Thyroid gland (tissue), 4 donors: ENCODE measurements at places on chromosomes 4 and X.
A peak's percentile ranks its signal among the peaks of the same experiment; 100 is the strongest.

DNA sequence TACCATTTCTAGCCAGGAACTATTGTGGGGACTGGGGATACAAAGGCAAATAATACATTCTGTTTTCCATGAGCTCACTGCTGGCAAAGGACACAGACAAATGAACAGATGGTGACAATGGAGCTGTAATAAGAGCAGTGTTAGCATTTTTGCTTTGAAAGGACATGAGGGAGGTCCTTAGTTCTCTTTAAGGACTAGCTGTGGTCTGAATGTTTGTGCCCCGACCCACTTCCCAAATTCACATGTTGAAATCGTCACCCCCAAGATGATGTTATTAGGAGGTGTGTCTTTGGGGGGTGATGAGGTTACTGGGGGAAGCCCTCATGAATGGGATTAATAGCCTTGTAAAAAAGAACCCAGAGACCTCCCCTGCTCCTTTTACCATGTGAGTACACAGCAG is 30.3 kb downstream of the CCNG2 start:
- no peak for DNase-seq

DNA sequence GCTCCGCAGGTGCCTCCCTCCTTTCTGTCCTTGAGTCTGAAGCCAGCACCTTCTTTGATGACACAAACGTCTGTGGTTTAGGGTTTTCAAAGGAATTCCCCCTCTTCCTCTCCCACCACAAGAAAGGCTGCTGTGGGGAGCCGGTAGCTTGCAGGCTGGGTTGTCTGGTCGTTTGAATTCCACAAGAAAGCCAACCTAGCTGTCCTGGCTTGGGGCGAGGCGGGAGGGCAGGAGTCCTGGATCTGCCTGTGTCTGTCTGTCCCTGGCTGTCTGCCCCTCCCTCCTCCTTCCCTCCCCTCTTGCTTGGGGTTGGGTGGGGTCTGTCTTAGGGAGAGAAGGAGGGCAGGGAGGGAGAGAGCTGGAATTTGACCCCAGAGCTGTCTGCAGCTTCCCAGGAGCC is 56.3 kb downstream of the SHROOM2 start:
- no peak for DNase-seq

DNA sequence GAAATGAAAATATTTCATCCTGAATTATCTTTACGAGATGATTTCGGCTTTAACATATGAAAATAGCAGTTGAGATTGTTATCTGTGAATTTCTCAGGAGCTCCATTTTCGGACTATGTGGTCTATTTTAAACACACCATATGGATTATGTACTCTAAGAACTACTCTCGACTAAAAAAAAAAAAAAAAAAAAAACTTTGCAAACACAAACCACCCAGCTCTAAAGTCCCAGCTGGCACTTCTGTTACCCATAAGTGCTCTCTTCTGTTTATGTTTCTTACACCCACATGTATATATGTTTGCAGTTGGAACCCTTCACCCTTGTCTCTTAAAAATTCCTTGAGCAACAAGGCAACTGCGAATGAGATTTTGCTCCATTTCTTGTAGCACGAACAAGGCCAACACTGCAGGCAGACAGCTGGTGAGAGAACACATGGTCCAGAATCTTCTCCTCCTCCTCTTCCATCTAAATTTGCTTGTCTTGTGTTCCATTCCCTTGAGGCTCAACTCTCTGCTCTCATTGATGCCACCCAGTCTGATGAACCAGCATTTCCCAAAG is 172.7 kb upstream of the HCCS start:
- no peak for DNase-seq

DNA sequence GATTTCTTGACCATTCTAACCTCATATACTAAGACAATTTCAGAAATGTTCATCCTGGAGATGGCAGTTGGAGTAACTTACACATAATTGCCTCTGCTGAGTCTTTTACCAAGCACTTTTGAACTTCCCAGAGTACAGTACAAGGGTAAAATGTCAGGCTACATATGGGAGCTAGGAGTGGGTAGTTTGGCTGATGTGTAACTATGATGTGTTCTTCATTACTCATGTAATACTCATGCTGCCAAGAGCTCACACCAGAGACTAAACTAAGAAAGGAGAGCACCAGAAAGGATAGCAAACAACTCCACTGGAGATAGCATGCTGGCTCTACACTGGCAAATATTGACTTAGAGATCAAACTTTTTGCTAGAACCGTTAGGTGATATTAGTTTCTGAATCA is 194.0 kb downstream of the PDGFRA start:
- no peak for DNase-seq

GRCh38 chr4:159021597-159022385 is 81.1 kb upstream of the RAPGEF2 start:
- DNase-seq: no peak

DNA sequence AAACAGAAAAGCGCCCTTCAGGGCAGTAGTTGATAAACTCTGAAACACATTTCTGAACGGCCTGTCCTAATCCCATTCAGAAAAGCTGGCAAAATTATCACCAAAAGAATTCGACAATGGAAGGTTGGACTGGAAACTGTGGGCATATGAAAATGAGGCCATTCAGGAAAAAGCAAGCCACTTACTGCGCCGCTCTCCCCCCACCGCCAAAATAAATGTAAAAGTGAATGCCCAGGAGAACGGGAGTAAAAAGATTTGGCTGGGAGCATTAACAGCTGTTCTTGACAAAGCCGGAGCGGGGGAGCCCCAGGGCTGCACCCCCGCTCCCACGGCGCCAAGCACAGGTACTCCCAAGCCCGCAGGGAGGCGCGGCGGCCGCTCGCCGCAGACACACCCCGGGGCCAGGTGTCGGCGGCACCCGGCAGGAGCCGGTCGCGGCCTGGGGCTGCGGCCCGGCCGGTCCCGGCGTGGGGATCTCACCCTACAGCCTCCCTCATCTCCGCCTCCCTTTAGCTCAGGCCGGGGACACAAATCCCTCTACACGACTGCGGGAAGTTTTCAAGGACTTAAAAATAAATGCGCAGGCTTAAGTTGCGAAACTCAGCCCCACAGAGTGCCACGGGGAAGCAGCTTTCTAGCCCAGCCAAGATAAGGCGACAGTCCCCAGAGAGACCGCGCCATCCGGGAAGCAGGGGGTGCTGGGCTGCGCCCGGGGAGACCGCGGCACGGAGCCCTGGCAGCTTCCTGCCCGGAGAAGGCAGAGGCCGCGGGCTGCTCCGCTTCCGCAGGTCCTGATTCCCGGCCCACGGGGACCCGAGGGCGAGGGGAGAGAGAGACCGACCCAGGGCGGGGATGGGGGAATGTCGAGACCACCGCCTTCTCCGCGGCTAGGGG is 593 bp downstream of the SH3RF1 start:
- DNase-seq: peak; percentile 69

- no peak for DNase-seq
These were observed 510.4 kb downstream of the ANKRD50 start for GRCh38 chr4:124202099-124202498.

DNA sequence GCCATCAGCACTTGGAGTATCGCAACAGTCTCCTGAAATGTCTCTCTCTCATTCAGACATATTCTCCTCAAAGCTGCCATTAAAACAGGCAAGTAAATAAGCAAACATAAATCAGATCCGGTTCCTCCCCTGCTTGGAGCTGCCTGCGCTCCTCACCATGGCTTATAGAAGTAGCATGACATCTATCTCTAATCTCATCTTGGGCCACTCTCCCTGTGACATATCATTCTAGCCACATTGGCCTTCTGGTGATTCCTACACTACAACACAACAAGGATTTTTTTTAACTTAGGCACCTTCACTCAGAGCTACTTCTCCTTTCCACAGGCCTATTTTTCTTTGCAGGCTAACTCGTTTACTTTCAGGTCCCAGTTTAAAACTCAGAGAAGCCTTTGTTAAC is 387.9 kb downstream of the ARHGAP24 start:
- DNase-seq: no peak

DNA sequence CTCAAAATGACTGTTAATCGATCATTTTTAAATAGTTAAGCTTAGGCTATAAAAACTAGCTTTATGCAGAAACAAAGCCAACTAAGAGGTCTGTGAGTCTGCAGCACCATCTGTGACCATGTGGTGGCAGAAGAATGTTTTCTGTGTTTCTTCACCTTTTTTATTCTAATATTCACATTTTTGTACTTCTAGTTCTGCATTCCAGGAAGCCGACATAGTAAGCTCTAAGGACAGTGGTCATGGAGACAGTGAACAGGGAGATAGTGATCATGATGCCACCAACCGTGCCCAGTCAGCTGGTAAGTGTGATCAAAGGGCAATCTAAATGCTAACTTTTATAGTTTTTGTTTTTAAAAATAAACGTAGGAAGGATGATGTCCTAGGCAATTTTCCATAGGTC is 5.6 kb downstream of the PCDH10 start:
- peak; percentile 5 for DNase-seq

DNA sequence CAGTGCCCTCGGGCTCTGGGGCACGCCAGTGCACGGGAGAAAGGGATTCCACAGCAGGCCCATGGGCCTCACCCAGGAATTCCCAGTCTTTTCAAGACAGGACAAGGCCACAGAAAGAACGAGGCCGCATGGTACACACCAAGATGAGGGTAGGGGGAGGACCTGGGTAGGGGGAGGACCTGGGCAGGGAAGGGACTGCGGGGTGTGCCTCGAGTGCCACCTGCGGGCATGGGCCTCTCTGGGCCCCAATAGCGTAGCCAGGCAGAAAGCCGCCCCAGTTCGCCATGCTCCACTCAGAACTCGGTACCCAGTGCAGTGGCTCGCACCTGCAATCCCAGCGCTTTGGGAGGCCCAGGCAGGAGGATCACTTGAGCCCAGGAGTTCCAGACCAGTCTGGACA is 14.0 kb upstream of the DUSP9 start:
- no peak for DNase-seq

GRCh38 chr4:129532573-129532972 is 436.6 kb downstream of the C4orf33 start:
- no peak for DNase-seq

GRCh38 chr4:114026447-114026846 is 47.0 kb upstream of the ARSJ start:
- DNase-seq: no peak

DNA sequence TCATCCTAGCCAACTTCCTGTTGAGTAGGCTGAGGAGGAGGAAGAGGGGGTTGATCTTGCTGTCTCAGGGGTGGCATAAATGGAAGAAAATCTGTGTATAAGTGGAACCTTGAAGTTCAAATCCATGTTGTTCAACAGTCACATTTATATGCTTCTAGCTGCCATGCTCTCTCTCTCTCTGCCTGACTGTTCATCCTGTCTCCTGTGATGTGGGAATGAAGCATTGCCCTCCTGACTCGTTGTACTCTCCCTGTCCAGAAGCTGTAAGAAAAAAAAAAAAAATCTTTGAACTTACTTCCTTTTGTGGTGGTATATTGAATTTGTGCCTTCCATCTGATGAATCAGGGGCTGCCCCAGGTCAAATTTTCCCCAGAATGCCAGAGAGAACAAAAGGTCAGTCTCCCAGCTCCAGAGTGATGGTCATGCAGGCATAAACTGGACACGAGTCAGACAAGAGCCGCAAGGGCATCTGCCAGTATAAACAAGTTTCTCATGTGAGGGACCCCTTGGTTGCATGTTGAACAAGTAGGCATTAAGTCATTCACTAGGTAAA is 257.0 kb downstream of the IDS start:
- no peak for DNase-seq

GRCh38 chr4:184444953-184445309 is 29.4 kb downstream of the IRF2 start:
- no peak for DNase-seq

- no peak for DNase-seq
These were observed 726.0 kb downstream of the C4orf33 start for GRCh38 chr4:129821963-129822362.

GRCh38 chrX:77572322-77572721 is 125.1 kb downstream of the FGF16 start:
- DNase-seq: no peak

DNA sequence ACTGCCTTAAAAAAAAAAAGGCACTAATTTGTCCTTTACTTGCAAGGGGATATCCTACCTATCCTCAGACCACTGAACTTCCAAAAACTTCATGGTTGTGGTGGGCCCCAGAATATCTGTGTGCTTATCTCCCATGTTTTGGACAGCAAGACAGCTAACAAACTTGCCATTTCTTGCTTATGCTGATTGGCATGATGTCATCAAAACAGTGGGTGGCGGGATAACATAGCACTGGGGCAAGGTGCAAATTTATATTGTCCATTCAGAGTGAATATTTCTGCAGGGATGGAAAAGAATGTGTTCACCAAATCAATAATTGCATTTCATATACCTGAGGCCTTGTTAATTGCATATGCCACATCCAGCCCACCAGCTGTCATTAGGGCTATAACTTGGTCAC is 23.5 kb downstream of the HAUS3 start:
- DNase-seq: no peak

DNA sequence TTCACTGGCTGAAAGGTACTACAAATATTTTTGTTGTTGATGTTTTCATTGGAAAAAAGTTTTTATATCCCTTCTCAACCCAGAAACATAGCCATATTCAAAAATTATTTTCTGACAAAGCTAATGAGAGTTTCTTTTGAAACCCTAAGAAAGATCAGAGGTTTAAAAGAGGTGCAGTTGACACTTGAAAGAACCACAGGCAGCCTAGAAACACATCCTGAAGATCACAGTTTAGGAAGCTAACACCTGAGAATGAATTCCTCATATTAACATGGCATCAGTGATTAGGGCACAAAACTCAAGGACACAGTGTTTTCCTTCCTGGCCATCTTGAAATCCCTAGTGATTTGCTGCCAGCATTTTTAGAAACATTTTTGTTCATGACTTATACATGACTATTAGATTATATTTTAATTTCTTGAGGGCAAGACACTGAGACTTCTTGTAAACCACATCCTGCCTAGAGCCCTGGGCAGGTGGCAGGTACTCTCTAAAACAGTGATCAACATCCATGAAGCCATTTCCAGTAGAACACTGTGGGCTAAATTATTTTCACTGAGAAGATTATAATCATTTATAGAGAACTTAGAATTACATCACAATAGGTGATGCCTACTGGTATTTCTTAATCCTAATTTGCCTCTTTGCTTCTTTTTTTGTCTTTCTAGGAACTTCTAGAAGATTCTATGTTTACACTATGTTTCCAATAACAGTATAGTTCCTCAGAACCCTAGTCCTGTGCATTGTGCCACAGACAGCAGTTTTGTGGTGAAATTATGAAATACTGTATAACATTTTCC is 80.0 kb downstream of the ARSJ start:
- DNase-seq: no peak

DNA sequence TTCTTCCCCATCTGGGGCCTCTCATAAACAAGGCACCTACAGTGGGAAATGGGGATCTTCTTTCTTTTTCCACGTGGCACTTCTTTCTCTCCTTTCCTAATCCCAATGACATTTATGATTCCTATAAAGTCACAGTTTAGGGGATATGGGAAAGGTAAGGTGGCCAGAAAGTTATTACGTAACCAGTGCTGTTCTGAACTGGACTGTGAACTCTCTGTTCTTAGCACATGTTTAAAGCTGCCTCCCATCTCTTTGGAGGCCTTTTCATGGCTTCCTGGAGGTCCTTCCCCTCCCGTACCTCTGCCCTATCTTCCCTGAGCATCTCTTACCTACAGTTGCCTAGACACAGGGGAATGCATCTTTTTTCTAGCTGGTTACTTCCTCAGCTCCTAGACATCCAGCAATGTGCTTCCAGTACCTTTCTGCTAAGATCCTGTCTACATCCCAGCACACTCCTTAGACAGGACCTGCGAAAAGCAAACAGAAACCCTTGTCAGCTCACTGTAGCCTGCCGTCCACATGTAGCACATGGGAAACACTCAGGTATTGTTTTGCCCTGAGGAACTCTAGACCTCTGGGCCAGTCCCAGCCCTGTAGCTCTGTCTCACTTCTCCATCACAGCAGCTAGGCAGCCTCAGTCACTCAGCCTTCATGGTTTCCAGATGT is 195.4 kb downstream of the NWD2 start:
- DNase-seq: no peak

GRCh38 chr4:56662782-56663468 is 18.2 kb downstream of the HOPX start:
- DNase-seq: no peak
